ENCODE measurements at places on chromosomes 16 and 17.

GRCh38 chr17:48175692-48176470, 68.3 kb downstream of the SNX11 start:
- no peak for DNase-seq

- DNase-seq, result no peak
Measured at GRCh38 chr16:3121851-3122467, 9.6 kb downstream of the ZNF205 start.

DNA sequence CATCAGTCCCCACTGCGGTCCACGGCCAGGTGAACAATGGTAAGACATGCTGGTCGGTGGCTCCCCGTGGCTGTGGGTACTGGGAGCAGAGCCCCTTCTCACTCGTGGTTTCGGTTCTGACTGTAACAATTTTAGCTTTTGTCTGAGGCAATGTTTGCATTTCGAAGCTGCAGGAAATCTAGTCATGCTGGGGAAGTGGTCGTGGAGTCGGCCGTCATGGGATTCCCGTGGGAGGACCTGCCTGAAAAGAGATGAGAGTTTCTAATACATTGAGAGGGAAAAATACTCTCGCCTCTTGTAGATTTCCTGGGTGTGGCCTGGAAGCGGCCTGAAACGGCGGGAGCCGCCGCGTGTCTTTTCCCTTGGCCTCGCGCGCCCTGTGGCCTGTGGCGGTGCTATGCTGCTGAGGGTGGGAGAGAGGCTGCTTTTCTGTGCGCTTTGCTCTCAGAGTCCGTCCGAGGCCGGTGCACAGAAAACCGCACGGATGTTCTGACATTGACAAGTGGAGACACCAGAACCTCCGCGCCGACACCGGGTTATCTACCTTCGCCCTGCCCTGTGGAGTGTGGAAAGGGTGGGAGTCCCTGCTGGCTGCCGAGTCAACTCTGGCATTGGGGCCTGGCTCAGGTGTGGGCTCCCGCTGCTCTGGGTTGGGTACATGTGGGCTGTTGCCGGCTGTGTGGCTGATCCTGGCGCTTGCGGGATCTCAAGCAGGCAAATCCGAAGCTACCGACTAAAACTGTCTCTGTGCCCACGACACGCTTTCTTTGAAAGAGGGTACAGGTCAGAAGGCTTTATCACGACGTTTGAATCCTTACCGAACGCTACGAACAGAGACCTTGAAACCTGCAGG, 60.8 kb downstream of the WDR45B start:
- no peak for DNase-seq

GRCh38 chr16:89119661-89120141, 26.0 kb downstream of the ACSF3 start:
- DNase-seq, result no peak

DNA sequence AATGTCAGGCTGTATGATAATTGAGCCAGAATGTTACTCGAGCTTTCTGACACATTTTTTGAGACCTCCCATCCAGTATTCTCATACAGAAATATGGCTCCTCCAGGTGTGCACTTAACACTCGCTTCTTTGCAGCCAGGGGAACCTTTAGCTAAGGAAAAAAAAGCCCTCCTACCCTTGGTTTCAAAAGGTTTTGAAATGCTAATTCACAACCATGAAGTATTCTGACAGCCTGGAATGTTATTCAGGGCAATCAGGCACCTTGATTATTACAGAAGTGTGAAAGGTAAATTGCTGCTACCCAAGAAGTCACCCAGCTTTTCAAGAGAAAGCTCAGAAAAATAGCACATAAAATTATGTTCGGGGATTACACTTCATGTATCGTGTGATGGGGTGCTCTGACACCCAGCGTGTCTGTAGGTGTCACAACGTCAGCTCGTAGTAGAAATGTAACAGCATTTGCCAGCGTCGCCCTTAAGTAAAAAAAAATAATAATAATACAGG, 41.1 kb downstream of the NTN1 start:
- no peak for DNase-seq

- no peak for DNase-seq
Measured at GRCh38 chr16:57826706-57827625, 24.7 kb upstream of the KIFC3 start.
